Activated naive CD8-positive, alpha-beta T cell treated with anti-CD3 and anti-CD28 coated beads, Interleukin-2, amount 50 U/mL, for 24 hours (primary cell): ENCODE measurements at places on chromosomes 2 and 18.

GRCh38 chr2:26430826-26431225, 29.1 kb downstream of the DRC1 start:
- DNase-seq, result no peak
- no peaks in the 10 kb centered on the region for H3K36me3 ChIP-seq
- H3K27me3 ChIP-seq, result peaks cover 7% of the 10 kb centered on the region
- H3K4me3 ChIP-seq, result no peak overlapping the region
- no peak overlapping the region for H3K27ac ChIP-seq

GRCh38 chr18:22839340-22839821, 93.7 kb upstream of the RBBP8 start:
- DNase-seq, result no peak
- H3K27me3 ChIP-seq, result peaks cover 8% of the 10 kb centered on the region
- no peaks in the 10 kb centered on the region for H3K36me3 ChIP-seq
- H3K4me3 ChIP-seq, result no peak overlapping the region
- no peaks in the 10 kb centered on the region for H3K4me1 ChIP-seq

- peaks cover 71% of the 10 kb centered on the region for H3K4me1 ChIP-seq
- no peaks in the 10 kb centered on the region for H3K36me3 ChIP-seq
- peak overlapping the region; percentile 56 for H3K27ac ChIP-seq
Measured at GRCh38 chr2:207282916-207283315, 117.2 kb upstream of the KLF7 start.

DNA sequence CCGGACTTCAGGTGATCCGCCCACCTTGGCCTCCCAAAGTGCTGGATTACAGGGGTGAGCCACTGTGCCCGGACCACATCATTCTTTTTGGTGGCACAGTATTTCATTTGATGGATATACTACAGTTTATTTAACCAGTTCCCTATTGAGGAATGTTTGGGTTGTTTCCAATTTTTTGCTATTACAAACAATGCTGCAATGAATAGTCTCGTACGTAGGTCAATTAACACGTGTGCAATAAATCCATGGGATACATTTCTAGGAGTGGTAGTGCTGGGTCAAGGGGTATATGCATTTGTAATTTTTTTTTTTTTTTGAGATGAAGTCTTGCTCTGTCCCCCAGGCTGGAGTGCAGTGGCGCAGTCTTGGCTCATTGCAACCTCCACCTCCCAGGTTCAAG, 28.4 kb upstream of the XPO1 start:
- H3K36me3 ChIP-seq, result no peaks in the 10 kb centered on the region
- H3K4me1 ChIP-seq, result no peaks in the 10 kb centered on the region
- no peak overlapping the region for H3K4me3 ChIP-seq
- DNase-seq, result no peak
- H3K27ac ChIP-seq, result no peak overlapping the region
- no peaks in the 10 kb centered on the region for H3K27me3 ChIP-seq

GRCh38 chr18:11937874-11938478, 29.9 kb upstream of the MPPE1 start:
- H3K27me3 ChIP-seq, result no peaks in the 10 kb centered on the region
- H3K4me1 ChIP-seq, result no peaks in the 10 kb centered on the region
- H3K27ac ChIP-seq, result no peak overlapping the region
- DNase-seq, result peak; percentile 79

DNA sequence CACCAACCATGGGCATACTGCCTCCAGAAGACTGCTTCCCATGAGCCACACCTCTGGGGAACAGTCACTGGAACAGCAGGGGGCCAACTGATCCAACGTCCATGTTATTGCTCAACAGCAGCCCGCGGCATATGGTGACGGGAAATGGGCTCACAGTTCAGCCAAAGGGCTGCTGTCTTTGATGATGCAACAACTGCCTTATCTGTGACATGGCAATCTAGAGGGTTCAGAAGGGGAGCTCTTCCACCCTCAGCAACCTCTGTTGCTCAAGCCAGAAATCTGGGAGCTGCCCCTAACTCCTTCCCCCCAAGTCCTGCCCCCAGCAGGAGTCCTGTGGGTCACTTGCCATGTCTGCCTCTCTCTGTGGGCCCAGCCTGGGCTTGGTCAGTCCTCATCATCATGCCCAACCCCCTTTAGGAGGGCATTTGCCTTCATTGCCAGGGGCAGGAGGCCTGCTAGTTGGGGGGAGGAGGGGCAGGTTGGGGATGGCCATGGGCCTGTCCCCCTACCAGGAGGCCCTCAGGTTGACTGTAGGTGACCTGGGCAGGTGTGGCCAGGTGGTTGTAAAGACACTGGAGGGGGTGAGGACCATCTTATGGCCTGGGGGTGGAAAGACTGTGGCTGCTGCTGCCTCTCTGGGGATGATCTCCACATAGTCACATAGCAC, 212.9 kb downstream of the CYP26B1 start:
- H3K27me3 ChIP-seq, result no peaks in the 10 kb centered on the region
- no peaks in the 10 kb centered on the region for H3K36me3 ChIP-seq
- DNase-seq, result no peak
- no peaks in the 10 kb centered on the region for H3K4me1 ChIP-seq

DNA sequence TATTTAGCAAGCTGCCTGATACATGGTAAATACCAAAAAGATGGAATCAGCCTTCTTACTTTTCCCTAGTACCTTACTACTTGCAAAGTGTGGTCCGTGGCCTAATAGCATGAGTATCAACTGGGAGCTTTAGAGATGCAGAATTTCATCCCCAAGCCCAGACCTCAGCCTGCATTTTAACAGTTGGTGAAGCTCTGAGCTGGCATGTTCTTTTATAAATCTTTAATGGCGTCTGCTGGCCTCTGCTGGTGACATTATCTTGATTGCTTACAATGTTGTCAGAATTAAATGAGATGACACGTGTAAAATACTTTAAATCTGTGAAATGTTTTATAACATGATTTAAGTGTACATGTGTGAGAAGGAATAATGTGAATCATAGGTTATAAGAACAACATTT, 115.1 kb upstream of the NOSTRIN start:
- no peak overlapping the region for H3K4me3 ChIP-seq
- peaks cover 4% of the 10 kb centered on the region for H3K4me1 ChIP-seq
- no peaks in the 10 kb centered on the region for H3K27me3 ChIP-seq
- H3K36me3 ChIP-seq, result peaks cover 13% of the 10 kb centered on the region
- no peak overlapping the region for H3K27ac ChIP-seq

- H3K36me3 ChIP-seq, result peaks cover 19% of the 10 kb centered on the region
- peaks cover 79% of the 10 kb centered on the region for H3K4me1 ChIP-seq
- H3K27me3 ChIP-seq, result no peaks in the 10 kb centered on the region
- DNase-seq, result no peak
- peak overlapping the region; percentile 89 for H3K27ac ChIP-seq
Measured at GRCh38 chr18:77056344-77057005, 76.1 kb downstream of the MBP start.

DNA sequence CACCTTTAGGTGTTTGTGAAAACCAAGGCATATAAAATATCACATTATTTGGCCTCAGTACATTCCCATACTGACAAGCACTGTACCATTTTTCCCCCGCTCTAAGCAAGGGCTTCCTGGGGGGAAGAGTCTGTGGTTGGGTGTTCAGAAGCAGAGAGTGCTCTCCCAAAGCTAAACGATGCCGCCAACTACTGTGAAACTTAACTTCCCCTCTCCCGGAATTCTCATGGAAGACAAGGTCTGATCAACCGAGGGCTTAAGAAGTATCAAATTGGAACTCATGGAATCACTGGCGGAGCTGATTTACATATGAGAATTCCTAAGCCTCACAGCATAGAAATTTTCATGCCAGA, 433 bp upstream of the MFF start:
- H3K27me3 ChIP-seq, result peaks cover 2% of the 10 kb centered on the region
- DNase-seq, result peak; percentile 15
- H3K36me3 ChIP-seq, result peaks cover 6% of the 10 kb centered on the region
- H3K4me3 ChIP-seq, result peak overlapping the region; percentile 90

DNA sequence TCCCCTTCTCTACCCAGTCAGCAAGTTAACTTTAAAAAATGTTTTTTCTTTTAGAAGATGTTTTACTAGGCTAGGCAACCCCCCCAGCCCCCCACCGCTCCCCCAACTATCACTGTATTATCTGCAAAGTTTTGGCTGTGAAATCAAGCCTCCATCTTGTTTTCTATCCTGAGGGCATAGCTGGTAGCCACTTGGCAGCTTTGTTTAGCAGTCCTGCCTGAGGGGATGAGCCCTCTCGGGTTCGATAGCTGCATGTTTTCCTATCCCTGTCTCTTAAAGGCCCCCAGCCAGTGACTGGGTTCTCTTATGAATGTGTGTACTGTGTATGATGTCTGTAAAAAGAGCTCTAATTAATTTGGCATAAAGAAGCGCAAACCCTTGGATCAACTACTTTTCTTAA, 43.4 kb downstream of the MRO start:
- no peaks in the 10 kb centered on the region for H3K4me1 ChIP-seq
- H3K27me3 ChIP-seq, result peaks cover 16% of the 10 kb centered on the region
- H3K27ac ChIP-seq, result no peak overlapping the region
- H3K4me3 ChIP-seq, result no peak overlapping the region

GRCh38 chr2:98422449-98422848, 22.2 kb upstream of the INPP4A start:
- H3K4me1 ChIP-seq, result no peaks in the 10 kb centered on the region
- H3K27ac ChIP-seq, result no peak overlapping the region
- no peak for DNase-seq
- H3K4me3 ChIP-seq, result no peak overlapping the region
